NCI-H1048 (cell line): ENCODE measurements at places on chromosomes 16 and 17.

DNA sequence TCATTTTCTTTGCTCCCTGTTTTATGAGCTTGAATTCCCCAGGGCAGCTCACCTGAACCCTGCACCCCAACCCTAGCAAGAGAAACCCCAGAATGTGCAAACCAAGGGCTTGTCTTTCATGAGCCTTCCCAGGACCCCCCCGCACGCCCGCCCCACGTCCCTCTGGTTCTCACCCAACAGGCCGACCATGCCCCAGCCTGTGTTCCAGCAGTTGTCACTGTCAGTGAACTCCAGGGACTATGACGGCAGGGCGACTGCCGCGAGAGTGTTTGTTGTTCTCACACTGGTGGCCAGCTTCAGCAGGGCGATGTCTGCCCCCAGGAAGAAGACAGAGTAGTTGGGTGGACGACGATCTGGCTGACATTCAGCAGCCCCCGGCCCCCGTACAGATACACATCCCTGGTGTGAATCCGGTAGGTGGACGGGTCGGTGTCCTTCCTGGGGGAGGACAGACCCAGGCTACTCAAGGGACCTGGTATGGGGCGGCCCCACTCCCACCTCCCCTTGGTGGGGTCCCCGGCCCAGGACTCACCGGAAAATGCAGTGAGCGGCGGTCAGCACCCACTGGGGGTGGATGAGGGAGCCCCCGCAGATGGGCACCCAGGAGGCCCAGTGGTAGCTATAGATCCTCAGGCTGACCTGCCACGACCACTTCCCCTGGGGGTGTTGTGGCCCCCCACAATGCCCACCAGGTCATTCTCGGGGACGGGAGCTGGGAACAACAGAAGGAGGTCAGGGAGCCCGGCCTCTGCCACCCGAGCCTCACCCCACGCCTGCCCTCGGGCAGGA, 20.1 kb downstream of the TPSD1 start:
- DNase-seq: no peak

DNA sequence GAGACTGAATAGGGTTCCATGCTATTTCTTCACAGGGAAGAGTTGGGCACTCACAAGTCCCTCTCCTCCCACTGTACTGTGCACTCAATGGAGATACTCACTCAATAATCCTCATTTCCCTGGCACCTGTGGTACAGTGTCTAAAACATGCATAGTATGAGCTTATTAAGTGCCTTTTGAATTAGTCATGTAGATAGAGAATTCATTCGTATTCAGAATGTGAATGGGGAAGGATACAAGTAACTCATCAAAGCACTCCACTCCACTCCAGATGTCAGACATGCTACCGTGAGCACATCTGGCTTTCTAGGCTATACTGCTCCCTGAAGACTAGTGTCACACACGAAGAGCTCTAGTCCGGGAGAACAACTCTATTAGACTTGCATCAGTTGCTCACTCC, 6.3 kb downstream of the C17orf75 start:
- no peak for DNase-seq

GRCh38 chr17:19641687-19642372, 6.7 kb upstream of the ALDH3A2 start:
- DNase-seq: no peak

- DNase-seq: no peak
Measured at GRCh38 chr17:19384723-19385391, 2.1 kb downstream of the MFAP4 start.

- no peak for DNase-seq
Measured at GRCh38 chr16:3536851-3537250, 36.0 kb downstream of the CLUAP1 start.

DNA sequence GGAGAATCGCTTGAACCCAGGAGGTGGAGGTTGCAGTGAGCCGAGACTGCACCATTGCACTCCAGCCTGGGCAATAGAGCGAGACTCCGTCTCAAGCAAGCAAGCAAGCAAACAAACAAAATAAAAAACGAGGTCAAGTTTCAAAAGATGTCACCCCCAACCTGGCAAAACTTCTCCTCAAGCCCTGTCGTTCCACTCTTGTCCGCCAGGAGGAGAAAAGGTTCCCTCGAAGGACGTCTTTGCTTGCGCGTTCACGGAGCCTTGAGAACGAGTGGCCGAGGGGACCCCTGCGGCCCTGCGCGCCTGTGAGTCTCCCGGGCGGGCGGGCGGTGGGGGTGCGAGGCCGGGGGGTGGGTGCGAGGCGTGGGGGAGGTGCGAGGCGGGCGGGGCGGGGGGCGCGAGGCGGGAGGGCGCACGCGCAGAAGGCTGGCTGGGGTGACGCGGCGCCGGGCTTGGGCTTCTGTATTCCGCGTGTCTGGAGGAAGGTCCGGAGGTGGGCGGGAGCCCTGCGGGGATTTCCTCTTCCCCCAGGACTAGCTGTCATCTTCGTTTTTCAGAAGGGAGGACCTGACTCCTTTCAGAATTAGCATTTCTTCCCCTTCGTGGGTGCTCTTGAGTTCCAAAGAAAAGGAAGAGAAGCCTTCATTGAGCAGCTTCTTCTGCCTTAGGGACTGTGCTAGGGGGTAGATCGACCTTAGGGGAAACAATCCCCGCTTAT, 3.7 kb downstream of the SLC52A1 start:
- DNase-seq: peak; percentile 46

DNA sequence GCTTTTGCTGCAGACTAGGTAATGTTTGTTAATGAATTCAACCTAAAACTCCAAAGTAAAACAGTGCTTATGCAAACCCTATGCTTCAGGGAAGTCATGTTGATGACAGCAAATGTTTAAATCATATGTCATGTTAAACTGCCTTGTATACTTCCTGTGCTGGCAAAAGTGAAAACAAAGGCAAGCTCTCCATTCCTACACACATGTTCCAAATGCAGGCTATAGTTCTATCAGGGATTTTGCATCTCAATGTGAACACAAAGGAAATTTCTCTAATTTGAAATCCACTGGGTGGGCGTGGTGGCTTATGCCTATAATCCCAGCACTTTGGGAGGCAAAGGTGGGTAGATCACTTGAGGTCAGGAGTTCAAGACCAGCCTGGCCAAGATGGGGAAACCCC, 19.3 kb downstream of the UNK start:
- no peak for DNase-seq

GRCh38 chr17:11240041-11240840, 772 bp upstream of the SHISA6 start:
- DNase-seq: no peak

GRCh38 chr16:15961060-15961511, 11.7 kb downstream of the ABCC1 start:
- no peak for DNase-seq

DNA sequence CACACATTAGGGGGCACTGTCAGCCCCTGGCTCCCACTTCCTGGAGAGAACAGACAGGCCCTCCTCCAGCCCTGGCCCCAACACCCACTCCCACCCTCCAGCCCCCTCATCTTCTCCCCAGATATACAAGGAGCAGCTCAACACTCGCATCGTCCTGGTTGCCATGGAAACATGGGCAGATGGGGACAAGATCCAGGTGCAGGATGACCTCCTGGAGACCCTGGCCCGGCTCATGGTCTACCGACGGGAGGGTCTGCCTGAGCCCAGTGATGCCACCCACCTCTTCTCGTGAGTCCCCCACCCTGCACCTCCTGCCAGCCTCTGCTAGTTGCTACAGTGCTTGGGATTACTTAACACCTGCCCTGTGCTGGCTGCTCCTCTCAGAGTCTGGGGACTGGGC, 14.4 kb downstream of the ADAM11 start:
- no peak for DNase-seq

- no peak for DNase-seq
Measured at GRCh38 chr17:6532441-6532885, 23.9 kb downstream of the PITPNM3 start.

DNA sequence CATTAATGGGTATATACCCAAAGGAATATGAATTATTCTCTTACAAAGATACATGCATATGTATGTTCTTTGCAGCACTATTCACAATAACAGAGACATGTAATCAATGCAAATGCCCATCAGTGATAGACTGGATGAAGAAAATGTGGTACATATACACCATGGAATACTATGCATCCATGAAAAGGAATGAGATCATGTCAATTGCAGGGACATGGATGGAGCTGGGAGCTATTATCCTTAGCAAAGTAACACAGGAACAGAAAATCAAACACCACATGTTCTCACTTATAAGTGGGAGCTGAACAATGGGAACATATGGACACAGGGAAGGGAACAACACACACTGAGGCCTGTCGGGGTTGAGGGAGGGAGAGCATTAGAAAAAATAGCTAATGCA, 141.1 kb upstream of the HS3ST4 start:
- no peak for DNase-seq

GRCh38 chr17:1653735-1654134, 4.1 kb upstream of the RILP start:
- DNase-seq: no peak

- DNase-seq: no peak
Measured at GRCh38 chr16:66247516-66248481, 118.7 kb upstream of the CDH5 start.

- no peak for DNase-seq
Measured at GRCh38 chr17:77439189-77440018, 298.6 kb downstream of the SEC14L1 start.

DNA sequence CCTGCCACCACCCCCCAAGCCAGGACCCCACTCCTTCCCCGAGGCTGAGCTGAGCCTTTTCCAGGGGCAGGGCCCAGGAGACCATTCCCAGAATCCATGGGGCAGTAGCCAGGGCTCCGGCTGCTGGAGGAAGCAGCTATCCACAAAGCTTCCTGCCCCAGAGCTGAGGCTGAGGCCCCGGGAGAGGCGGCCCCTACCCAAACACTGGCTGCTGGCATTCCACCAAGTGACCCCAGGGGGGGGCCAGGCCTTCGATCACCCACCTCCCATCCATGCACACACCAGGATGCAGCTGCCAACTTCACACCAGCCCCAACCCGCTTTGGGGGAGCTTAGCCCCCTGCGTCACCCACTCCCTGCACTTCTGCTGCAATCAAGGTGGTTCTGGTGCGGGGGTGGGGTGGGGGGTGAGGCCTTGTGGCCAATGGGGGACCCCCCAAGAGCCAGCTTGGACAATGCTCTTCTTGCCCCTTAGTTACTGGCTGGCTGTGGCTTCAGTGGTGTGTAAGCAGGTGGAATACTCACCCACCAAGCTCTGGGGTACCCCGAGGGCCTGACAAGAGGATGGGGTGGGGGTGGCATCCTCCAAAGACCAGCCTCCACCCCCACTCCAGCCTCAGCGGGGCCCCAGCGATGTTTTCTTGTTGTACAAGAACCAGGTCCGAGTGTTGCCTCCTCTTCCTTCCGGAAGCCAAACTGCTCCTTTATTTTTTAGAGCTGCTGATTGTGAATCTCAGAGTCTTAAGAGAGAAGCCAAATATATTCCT, 16.8 kb downstream of the MYBBP1A start:
- DNase-seq: no peak

- DNase-seq: no peak
Measured at GRCh38 chr17:77027271-77027889, 113.4 kb upstream of the SEC14L1 start.

DNA sequence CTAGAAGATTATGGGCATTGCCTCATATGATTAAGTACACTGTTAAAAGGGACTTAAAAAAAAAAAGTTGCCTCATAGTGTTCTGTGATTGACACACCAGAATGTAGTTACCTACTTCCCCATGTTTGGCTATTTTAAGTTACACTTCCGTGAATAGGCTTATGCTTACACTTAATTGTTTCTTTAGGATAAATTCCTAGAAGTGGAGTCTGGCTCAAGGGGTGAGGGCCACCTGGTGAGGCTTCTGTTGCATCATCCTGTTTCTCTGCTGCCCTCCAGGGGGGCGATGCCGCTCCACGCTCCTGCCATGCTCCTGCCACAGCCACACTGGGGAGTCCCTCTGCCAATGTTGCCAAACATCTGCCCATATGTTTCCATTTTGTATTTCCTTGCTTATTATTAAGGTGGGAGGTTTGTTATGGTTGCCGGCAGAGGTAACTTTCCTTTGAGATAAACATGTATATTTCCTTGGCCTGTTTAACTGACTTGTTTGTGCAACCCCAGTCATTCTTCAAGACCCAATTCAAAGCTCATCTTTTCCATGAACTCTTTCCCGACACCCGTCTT, 73.1 kb downstream of the KSR1 start:
- no peak for DNase-seq

- DNase-seq: no peak
Measured at GRCh38 chr17:43475494-43476089, 8.2 kb upstream of the DHX8 start.

DNA sequence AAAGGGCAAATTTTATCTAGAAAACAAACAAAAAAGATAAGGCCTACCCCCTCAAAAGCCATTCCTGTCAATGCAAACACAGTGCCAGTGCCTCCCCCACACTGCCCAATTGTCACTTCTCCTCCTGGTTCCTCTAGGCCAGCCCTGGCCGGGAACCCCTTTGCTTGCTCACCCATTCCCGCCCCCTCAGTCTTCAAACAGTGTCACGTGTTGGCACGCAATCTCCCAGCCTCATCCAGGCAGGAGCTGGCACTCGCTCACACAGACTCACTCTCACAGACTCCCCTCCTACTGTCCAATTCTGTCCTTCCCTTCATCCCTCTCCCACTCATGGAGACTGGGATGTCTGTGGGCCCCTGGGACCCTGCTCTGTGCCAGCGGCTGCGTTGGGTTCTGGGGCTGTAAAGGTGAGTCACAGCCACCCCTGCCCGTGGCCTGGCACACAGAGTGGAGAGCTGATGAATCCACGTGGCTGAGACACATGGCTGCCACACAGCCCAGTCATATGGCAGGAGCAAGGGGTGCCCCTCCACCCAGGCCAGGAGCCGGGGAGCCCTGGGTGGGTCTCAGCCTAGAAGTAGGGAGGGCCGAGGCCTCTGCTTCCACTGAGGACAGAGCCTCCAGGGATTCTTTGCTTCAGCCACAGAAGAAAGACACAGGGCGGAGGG, 54.8 kb downstream of the VAC14 start:
- DNase-seq: no peak

- no peak for DNase-seq
Measured at GRCh38 chr17:32882734-32883133, 5.8 kb upstream of the MYO1D start.

GRCh38 chr16:1309888-1310831, 724 bp downstream of the UBE2I start:
- DNase-seq: no peak

DNA sequence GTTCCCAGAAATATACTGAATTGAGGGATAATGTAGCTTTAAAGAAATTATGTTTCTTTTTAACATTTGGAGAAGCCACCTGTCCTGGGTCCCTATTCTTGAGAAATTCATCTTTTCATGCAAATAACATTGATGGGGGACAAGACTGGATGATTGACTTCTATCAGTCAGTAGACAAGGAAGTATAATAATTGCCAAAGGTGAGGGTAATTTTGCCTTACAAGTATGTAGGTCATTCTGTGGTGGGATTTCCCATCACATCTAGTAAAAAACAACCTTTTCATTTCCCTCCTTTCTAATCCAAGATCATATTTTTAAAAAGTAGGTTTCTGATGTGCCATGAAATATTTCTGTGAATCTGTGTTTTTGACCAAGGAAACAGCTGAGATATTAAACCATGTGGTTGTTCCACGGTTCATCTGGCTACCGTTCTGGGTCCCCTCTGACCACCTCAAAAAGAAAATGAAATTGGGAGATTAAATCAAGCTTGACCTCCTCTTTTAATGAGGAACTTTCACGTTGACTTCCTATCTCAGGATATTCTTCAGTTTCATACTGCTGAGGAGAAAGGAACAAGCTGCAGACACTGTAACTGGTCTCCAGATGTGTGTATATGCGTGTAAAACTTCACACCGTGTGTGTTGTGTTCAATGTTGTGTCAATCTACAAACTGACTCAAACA, 138.6 kb downstream of the MAP2K6 start:
- DNase-seq: no peak

GRCh38 chr16:67897231-67897630, 4.2 kb downstream of the PSKH1 start:
- no peak for DNase-seq

GRCh38 chr17:78111727-78112517, 16.6 kb downstream of the TMC6 start:
- DNase-seq: no peak
